ENCODE measurements at places on chromosomes 11 and 22.

DNA sequence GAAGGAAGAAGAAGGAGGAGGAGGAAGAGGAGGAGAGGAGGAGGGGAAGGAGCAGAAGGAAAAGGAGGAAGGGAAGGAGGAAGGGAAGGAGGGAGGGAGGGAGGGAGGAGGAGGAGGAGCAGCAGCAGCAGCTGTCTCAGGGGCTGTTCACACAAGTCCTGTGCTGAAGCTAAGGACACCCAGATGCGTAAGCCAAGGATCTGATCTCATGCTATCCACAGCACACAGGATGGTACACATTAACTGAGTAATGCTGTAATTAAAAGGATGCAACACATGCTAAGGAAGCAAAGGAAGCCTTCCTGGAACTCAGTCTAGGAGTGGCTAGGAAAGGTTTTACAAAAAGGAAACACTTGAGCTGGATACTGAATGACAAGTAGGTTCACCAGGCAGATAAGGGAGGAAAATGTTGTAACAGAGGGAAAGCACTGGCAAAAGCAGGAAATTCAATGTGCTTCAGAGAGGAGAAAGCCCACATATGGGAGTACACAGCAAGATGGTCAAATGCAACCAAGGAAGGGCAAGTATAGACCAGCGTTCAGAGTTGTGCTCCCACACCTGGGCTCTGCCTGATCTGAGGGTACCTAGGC is 32.0 kb downstream of the TRIM66 start:
- DNase-seq, result no peak

- no peak for DNase-seq
Observed at GRCh38 chr11:131977231-131977630, 606.8 kb downstream of the NTM start.

DNA sequence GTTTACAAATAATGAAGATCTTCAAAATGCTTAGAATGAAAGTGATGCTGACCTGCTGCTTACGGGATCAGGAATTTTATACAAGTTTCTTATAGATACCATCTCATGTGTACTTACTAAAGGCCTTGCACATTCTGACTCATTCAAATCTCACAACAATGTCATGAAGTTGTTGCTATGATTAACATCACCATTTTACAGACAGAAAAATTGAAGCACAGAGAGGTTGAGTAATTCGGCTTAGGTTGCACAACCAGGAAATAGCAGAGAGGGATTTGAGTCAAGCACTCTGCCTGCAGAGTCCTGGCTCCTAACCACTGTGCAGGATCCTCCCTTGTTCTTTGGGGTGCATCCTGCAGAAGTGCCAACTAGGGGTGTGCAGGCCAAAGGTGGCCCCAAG is 471.9 kb downstream of the MIAT start:
- DNase-seq, result no peak

GRCh38 chr11:106969644-106970355 is 48.5 kb downstream of the GUCY1A2 start:
- DNase-seq, result no peak

DNA sequence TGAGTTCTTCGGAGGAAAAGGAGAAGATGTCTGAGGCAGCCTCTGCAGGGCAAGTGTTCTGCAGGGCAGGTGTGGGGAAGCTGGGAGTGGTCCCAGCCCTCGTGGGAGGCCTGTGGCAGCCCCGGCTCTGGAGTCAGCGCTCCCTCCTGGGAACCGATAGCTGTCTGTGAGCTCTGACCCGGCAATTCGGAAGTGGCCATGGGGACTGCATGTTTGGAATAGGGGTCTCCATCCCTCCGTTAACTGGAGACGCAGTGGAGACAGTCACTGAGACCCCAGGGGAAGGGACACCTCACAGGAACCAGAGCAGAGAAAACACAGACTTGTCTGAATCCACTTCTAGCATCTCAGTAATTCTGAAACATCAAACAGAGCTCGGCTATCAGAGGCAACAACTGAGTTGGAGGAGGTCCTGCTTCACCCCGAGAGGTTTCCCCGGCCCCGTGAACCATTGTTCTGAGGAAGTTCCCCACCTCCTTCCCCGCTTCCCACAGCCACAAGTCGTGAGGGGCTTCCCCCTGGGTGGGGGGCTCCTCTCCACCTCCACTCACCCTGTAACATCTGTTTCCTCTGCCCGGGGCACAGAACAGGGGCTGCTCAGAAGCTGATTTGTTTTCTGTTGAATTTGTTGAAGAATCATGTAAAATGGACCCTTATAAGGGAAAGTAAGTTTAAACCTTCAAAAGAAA is 99.6 kb downstream of the BRD1 start:
- DNase-seq, result no peak

DNA sequence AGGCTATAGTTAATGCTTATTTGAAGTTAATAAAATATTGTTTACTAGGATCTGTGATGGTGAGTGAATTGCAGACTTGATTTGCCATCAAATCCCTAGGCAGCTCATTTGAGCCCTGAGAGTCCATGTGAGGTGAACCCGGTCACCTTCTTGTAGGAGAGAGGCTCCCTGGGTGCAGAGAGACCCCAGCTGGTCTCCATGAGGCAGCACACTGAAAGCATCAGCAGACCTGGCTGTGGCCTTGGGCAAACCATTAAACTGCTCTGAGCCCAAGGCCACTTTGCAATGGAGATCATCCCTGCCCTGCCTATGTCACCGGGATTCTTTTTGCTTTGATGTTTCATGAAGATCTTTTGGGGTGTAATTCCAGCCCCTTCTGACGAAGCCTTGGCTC is 125.2 kb downstream of the MICAL2 start:
- DNase-seq, result no peak

- no peak for DNase-seq
Observed at GRCh38 chr11:103016031-103016430, 60.5 kb upstream of the MMP13 start.

GRCh38 chr11:124670732-124671131 is 2.8 kb downstream of the SIAE start:
- no peak for DNase-seq

DNA sequence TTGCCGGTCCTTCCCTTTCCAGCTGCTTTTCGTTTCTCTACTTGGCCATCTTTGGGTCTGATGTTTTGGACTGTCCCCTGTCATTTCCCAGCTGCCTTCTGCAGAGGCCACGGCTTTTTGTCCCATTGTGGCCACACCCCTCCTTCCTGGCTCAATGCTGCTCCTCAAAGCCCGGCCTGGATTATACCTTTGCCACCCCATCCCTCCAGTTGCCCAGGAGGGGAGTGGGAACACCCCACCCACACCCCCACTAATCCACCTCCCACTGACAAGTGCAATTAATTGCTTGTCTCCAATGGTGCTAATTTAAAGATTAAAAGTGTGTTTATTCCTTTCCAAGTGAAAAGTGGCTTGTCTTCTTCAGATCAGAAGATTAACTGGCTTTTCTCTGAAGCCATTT is 34.2 kb upstream of the CSNK2A3 start:
- no peak for DNase-seq

- DNase-seq, result no peak
Observed at GRCh38 chr11:34790620-34791019, 125.6 kb downstream of the APIP start.

DNA sequence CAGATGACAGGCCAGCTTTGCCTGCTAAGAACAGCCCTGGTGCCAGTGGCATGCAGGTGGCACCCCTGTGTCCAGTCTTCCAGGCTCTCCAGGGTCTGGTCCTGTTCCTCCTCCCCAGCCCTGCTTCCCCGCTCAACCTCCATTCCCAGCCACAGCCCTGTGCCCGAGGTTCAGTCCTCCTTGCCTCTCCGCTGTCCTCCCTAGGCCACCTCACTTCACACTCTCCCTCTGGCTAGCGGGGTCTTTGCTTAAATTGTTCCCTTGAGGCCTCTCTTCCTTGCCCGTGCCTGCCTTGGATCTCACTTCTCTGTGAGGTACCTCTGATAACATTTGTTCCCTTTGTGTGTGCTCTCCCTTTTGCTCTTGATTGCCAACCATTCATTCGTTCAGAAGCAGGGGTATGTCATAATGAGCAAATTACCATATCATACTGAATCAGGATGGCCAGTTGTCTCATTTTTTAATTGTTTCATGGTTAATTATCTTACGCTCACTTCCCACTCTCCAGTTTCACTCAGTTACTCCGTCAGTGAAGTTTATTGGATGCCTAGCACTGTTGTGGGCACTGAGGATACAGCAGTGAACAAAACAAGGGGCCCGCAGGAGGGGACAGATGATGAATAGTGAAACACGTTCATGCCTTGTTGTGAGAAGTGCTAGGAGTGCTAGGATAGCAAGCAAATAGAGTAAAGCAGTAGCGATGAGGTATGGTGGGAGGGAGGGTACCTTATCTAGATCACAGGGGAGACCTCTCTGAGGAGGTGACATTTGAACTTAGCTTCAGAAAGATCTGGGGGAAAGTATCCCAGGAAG is 7.4 kb downstream of the BMAL1 start:
- DNase-seq, result no peak

DNA sequence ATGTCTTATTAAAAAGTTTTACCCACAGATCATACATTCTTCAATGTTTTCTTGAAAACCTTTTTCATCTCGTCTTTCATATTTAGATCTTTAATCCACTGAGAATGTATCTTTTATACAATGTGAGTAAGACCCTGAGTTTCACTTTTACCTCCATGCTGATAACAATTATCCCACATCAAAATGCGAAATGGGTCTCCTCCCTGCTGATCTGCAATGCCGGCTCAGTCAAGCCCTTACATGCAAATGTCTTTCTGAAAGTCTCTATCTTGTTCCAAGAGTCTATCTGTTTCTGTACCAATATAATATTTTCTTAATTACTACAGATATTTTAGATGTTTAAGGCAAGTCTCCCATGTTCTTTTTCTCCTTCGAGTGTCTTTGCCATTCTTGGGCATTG is 50.9 kb downstream of the CDON start:
- DNase-seq, result no peak

DNA sequence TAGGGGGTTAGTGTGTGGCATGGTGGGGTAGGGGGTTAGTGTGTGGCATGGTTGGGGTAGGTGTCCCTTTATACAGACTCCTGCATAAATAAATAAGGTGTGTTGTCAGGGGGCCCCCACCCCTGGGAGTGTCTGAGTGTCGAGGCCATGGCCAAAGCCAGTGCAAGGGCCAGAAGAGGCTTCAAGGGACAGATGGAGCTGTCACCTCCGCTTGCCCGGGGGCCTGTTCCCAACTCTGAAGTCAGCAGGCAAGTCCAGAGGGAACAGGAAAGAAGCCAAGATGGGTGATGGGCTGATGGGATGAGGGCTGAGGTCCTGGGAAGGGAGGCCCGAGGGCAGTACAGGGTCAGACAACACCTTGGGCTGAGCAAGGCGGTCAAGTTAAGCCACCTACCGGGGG is 997.8 kb downstream of the BRD1 start:
- DNase-seq, result no peak

DNA sequence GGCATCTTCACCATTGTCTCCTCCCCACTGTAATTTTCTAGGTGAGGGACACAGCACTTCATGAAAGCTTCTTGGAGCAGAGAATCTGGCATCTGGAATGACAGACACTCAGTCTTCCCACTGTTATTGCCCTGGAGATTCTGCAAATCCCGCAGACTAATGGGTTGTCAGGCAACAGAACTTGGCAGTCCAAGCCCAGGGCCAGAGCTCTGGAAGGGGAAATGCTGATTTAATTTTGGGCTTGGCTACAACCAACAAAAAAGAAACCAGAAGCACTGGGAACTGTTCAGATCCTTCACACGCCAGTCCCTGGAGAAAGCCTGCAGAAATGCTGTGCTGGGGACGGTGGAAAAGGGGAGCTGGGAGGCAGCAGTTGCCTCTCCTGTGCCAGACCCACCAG is 71.5 kb upstream of the BID start:
- DNase-seq, result no peak

GRCh38 chr11:131966667-131967066 is 596.3 kb downstream of the NTM start:
- no peak for DNase-seq

DNA sequence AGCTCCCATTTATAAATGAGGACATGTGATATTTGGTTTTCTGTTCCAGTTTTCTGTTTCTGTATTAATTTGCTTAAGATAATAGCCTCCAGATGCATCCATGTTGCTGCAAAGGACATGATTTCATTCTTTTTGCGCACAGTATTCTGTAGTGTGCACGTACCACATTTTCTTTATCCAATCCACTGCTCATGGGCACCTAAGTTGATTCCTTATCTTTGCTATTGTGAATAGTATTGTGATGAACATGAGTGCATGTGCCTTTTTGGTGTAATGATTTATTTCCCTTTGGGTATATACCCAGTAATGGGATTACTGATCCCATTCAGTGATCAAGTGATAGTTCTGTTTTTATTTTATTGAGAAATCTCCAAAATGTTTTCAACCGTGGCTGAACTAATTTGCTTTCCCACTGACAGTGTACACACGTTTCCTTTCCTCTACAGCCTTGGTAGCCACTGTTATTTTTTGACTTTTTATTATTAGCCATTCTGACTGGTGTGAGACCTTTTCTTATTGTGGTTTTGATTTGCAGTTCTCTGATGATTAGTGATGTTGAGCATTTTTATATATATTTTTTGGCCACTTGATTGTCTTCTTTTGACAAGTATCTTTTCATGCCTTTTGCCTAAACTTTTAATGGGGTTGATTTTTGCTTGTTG is 226.0 kb upstream of the ANO3 start:
- no peak for DNase-seq
